Naive thymus-derived CD8-positive, alpha-beta T cell (primary cell): ENCODE measurements at places on chromosomes 5 and 9. TPM values are rescaled to one million over a fixed set of nuclear protein-coding genes. Genes with fewer than 3 reads are reported as not detected.
A peak's percentile ranks its signal among the peaks of the same experiment; 100 is the strongest.

DNA sequence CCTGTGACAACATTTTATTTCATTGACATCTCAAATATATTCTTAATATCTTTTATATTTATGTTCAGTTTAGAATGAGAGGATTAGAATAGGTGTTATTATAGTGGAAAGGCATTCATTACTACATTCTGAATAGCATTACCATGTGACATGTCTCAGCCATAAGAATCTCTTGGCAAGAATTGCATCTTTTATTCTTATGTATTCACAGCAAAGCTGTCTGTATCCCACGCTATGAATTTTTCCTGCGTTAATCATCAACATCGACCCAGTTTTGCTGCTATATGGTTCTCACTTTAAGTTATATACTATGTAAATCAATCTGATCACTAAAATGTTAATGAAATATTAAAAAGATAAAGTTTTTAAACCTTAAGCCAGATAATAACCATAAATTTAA lies 248.6 kb downstream of the TMEM232 start:
- no peak for DNase-seq

Gene ROR2
- polyA plus RNA-seq = not detected

- DNase-seq = no peak
Measured at GRCh38 chr9:123131258-123131657, 97.8 kb downstream of the GPR21 start.

Gene IL13
- not detected for polyA plus RNA-seq

GRCh38 chr5:168579488-168580226 lies 489 bp upstream of the PANK3 start:
- DNase-seq = peak; percentile 97

Gene SARDH
- 2.4 TPM for polyA plus RNA-seq

GRCh38 chr5:118519466-118519865 lies 468.9 kb downstream of the DTWD2 start:
- no peak for DNase-seq

DNA sequence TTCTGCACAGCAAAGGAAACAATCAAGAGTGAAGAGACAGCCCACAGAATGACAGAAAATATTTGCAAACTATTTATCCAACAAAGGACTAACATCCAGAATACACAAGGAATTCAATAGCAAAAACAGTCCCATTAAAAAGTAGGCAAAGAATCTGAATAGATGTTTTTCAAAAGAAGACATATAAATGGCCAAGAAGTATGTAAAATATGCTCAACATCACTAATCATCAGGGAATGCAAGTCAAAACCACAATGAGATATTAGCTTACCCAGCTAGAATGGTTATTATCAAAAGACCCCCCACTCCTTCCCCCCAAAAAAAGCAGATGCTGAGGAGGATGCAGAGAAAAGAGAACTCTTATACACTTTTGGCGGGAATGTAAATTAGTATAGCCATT lies 13.4 kb upstream of the OR13C8 start:
- DNase-seq = no peak

Gene SLC6A18
- polyA plus RNA-seq = not detected

Gene EPB41L4B
- not detected for polyA plus RNA-seq

Gene TSSK1B
- not detected for polyA plus RNA-seq

DNA sequence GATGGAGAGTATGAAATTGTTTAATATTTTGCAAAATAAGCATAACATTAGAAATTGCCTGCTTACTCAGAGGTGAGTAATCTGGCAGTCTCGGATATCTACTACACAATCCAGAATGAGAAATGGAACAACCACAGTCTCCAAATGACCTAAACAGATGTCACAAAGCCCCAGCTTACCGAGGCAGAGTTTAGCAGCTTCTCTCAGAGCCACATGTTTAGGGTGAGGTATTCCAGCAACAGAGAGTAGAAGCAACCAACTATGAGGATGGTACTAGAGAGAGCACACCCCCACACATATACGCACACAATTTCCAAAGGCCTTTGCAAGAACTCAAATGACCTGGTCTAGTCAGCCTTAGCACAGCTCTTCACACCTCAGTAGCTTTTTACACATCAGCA lies 122.7 kb upstream of the LPAR1 start:
- DNase-seq = no peak

DNA sequence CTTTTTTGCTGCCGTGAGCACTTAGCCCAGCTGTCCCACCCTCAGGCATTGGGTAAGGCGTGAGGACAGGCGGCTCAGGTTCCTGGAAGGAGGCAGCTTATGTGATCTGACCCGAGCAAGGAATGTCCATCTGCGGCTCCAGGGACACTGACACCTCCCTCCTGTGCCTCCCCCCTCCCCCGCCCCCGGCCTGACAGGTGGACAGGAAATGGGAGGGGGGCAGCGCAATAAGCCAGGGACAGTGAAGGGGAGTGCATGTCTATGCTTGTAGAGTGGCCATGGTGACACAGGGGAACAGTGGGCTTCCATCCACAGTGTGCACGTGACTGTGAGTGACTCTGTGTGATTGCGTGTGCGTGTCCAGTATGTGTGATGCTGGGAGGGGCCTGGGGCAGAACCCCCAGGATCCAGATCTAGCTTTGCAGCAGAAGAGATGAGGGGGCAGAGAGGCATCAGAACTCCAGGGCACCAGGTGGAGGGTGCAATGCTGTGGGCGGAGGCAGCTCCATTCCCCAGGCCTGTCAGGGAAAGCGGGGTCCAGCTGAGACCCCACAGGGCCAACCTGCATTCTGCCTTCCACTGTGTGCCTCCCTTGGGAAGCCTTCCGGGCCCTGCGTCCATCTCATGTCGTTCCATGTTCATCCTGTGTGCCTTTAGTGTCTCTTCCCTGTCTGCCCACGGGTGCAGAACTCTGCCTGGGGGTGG lies 30.5 kb downstream of the CNTFR start:
- no peak for DNase-seq

- no peak for DNase-seq
Measured at GRCh38 chr9:36937346-36937745, 96.7 kb downstream of the PAX5 start.

GRCh38 chr9:128593039-128593438 lies 40.7 kb downstream of the SPTAN1 start:
- DNase-seq = no peak

GRCh38 chr5:66358741-66359140 lies 214.6 kb downstream of the SREK1 start:
- no peak for DNase-seq

Gene JAKMIP2
- 3.5 TPM for polyA plus RNA-seq

Gene ANKRD18A
- polyA plus RNA-seq = 0.71 TPM

Gene MAML1
- polyA plus RNA-seq = 3.3 TPM

Gene GARIN3
- polyA plus RNA-seq = not detected

Gene SOX30
- polyA plus RNA-seq = 0.07 TPM

Gene KIF20A
- not detected for polyA plus RNA-seq

Gene PHF24
- polyA plus RNA-seq = not detected

- no peak for DNase-seq
Measured at GRCh38 chr9:113795811-113796392, 80.2 kb upstream of the ZNF618 start.

- no peak for DNase-seq
Measured at GRCh38 chr5:19208397-19208796, 779.6 kb downstream of the CDH18 start.

Gene ACOT12
- not detected for polyA plus RNA-seq

GRCh38 chr9:94802793-94803192 lies 76.3 kb downstream of the AOPEP start:
- no peak for DNase-seq

GRCh38 chr9:98150721-98151120 lies 31.7 kb upstream of the TRIM14 start:
- DNase-seq = no peak

Gene ZNF462
- polyA plus RNA-seq = not detected

GRCh38 chr5:109100971-109101370 lies 308.8 kb downstream of the PJA2 start:
- DNase-seq = no peak

GRCh38 chr5:150473673-150474358 lies 24.3 kb upstream of the RPS14 start:
- DNase-seq = no peak

DNA sequence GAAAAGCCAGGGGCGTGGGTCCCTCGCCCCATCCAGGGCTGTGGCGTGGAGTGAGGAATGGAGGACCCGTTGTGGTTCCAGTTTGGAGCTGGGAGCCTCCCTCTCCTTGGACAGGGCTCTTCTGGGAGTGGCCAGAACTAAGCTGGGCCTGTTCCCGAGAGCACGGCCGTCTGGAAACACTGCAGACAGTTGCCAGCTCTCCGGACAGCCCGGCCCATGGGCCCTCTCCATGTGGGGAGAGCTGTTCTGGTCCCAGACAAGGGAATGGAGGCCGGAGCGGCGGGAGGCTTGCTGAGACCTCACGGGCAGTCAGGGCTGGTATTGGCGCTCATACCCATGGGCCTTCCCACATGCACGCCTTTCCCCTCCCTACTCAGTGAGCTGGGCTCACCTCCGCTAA lies 45.2 kb upstream of the FCN2 start:
- no peak for DNase-seq

DNA sequence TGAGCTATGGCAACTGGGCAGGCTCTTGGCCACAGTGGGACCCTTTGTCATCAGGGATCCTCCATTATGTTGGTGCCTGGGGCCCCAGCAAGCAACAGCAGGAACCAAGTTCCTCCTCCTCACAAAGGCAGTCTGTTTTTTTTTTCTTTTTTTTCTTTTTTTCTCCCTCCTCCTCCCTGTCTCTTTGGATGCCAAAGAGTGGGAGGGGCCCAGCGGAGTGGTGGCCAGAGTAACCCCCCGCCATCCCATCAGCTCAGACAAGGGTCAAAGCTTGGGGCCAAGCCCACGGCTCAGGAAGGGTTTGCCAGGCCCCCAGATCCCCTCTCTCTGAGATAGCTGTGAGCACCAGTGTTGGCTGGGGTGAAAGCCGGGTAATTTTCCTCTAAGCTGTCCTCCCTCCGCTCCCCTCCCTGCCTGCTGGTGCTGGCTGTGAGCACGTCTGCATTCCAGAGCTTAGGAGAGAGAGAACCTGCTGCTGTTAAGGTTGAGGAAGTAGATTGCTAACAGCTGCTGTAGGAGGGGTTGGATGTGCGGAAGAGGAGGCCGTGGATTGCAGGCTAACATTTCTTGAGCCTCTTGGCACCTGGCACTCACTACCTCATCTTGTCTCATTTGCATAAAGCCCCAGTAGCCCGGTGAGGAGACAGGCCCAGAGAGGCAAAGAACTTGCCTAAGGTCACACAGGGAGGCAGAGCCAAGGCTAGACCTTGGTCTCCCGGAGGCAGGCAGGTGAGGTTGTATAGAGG lies 21.2 kb downstream of the GSN start:
- DNase-seq = no peak

Gene SPINK4
- not detected for polyA plus RNA-seq

- no peak for DNase-seq
Measured at GRCh38 chr5:38799556-38800377, 46.0 kb upstream of the OSMR start.

Gene CBY3
- 0.66 TPM for polyA plus RNA-seq

- no peak for DNase-seq
Measured at GRCh38 chr5:61991430-61991829, 314.6 kb upstream of the KIF2A start.

DNA sequence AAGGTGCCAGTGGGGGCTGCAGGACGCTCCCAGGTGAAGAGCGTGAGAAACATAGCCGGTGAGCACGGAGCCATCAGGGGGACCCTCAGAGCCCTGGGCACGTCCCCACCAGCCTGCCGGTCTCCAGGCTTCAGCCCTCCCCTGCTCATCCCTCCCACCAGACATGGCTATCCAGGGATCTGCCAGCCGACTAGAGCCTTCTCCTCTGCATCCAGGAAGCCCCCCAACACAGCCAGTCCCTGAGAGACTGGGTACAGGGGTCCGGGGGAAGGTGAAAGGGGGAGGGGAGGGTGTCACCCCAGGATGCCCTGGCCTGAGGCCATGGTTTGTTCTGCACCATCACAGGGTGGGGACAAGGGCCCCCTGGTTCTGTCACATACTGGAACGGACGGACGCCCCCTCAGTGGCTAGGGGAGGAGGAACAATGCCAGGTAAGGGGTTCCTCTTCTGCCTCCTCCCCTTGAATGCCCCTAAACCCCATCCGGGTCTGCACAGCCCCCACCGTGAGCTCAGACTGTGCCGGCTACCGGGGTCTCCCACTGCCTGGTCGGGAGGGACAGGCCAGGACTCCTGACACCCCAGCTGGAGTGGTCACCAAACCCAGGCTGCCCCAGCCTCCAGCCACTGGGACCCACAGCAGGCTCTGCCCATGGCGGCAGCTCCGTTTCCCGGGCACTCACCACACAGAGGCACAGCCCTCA lies 34.3 kb downstream of the NACC2 start:
- DNase-seq = no peak

DNA sequence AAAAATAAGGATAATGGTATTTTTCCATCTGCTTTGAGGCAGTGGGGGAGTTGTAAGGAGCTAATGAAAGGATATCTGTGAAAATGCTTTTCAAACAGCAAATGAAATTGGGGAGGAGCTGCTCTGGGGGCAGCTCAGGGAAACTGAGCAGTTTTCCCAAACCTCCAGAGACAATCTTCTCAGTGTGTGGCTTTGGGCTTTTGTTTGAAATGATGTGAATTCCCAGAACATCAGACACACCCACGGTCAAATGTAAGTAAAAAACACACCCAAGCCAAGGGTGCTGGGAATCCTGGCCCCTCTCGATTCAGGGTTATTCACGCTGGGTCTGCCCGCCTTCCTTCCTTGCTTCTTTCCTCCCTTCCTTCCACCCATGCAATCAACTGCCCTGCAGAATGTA lies 512.6 kb downstream of the BNC2 start:
- no peak for DNase-seq

GRCh38 chr9:79196606-79197005 lies 375.2 kb upstream of the TLE4 start:
- no peak for DNase-seq

- DNase-seq = no peak
Measured at GRCh38 chr5:112914584-112914983, 7.4 kb downstream of the REEP5 start.
